Fibroblast of skin of abdomen (primary cell): ENCODE measurements at places on chromosomes 7 and 10.

DNA sequence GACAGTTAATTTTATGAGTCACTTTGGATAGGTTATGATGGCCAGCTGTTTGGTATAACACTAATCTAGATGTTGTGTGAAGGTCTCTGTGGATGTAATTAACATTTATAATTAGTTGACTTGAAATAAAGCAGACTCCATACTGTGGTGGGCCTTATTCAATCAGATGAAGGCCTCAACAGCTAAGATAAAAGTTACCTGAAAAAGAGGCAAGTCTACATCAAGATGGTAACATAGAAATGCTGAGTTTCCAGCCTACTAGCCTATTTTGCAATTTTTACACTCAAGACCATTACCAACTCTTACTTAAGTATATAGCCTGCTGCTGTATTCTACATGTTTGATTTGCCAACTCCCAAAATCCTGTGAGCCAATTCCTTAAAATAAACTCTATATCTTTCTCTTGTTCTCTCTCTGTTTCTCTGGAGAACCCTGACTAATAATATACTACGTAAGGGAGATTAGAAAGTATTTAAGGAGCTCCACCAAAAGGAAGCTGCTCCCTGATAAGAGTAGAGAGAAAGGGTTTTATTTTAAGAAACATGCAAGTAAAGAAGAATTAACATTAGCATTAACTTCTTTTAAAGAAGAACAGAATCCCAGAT, 42.7 kb downstream of the ZNF438 start:
- no peak for DNase-seq

DNA sequence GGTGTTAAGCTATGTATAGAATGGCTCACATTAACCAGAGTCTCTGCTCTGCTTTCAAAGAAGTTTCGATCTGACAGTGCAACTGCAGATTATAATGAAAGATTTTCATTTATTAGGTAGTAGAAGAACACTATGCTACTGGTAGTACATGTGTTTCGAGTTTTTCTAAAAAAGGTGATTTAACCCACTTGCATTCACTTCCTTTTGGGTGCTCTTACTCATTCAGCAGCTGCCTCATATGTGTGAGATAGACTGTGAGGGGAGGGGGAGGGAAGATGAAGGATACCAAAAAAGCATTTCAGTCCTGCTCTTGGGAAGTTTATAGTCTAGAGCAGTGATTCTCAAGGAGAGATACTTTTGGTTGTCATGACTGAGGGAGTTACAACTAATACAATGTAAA, 20.4 kb downstream of the PLEKHA8 start:
- peak; percentile 18 for DNase-seq

DNA sequence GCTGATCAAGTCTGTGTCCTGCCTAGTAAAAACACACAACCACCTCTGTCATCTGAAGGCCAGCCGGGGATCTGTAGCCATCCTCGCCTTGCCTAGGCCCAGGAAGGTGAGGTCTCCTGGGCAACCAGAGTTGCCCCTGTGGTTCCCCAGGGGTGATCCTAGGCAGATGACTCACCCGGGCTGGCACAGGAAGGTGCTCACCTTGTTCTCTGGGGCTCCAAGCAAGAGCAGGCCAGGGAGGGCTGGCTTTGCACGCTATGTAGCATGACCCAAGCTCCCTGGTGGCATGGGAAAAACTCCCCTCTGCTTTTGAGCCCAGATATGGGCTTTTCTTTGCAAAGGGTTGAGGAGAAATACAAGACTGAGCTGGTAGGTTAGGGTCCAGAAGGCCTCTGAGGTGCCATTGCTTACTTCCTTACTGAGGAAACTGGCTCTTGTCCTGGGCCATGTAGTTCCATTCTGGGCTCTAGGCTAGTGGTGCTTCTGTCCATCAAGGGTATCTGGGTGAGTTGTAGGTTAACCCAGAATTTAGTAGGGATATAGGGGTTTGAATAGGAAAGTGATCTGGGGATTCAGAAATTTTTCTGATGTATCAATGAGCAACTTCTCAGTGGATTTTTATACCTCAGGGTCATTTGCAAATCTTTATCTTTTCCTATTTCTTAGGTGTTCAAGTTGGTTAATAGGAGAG, 112.0 kb downstream of the NT5C2 start:
- no peak for DNase-seq

- DNase-seq, result no peak
These were observed 113.5 kb downstream of the KLF6 start for GRCh38 chr10:3671386-3671955.
